ENCODE measurements at places on chromosomes 12 and 14.
A peak's percentile ranks its signal among the peaks of the same experiment; 100 is the strongest.

- ATAC-seq, result no peak
Observed at GRCh38 chr12:50991291-50991690, 34.9 kb downstream of the SLC11A2 start.

GRCh38 chr14:91586410-91586809 is 76.3 kb upstream of the PPP4R3A start:
- ATAC-seq, result no peak

DNA sequence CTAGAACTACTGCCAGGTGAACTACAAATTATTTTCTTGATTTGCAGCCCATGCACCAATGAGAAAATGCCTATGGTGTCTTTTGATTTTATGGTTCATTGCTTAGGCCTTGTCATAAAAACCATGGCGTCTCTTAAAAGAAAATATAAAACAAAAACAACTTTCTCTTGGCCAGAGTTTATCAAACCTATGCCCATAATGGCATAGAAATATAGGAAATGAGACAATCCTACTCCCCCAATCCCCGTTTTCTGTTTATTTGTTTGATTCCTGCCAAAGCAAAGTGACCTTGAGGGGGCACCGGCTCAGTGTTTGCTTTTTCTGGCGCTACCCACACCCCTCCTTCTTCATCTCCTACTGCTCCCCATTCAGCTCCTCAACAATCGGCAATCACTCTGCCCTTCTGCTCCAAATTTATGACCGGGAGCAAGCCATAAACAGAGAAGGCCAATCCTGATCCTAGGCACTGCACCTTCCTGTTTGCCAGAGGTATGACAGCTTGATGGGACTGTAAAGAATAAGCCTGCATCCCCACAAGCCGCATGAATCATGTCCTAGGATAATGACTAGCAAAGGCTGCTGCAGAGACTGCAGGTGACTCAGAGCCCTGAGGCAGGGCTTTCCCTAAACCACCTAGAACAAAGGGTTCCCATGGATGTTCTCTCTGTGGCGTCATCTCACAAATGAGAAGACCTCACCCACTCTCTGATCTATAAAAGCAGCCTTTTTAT is 874.9 kb downstream of the NRXN3 start:
- ATAC-seq, result no peak

GRCh38 chr14:71498212-71498611 is 434.0 kb upstream of the RGS6 start:
- no peak for ATAC-seq

DNA sequence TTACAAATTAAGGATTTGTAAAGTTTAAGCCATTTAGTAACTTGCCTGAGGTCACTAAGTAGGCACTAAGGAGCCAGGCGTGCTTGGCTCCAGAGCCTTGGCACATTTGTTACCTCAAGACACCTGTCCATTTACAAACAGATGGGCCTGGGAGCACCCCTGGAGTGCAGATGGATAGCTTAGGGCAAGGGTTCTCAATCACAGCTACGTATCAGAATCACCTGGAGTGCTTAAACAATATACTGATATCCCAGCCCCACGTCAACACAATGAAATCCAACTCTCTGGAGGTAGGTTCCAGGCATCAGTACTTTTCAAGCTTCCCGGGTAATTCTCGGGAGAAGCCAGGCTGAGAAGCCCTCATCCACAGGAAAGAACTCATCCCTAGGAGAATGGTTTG is 45.4 kb downstream of the SLC8A3 start:
- ATAC-seq, result no peak

GRCh38 chr14:79514700-79515099 is 696.6 kb downstream of the DIO2 start:
- ATAC-seq, result no peak

DNA sequence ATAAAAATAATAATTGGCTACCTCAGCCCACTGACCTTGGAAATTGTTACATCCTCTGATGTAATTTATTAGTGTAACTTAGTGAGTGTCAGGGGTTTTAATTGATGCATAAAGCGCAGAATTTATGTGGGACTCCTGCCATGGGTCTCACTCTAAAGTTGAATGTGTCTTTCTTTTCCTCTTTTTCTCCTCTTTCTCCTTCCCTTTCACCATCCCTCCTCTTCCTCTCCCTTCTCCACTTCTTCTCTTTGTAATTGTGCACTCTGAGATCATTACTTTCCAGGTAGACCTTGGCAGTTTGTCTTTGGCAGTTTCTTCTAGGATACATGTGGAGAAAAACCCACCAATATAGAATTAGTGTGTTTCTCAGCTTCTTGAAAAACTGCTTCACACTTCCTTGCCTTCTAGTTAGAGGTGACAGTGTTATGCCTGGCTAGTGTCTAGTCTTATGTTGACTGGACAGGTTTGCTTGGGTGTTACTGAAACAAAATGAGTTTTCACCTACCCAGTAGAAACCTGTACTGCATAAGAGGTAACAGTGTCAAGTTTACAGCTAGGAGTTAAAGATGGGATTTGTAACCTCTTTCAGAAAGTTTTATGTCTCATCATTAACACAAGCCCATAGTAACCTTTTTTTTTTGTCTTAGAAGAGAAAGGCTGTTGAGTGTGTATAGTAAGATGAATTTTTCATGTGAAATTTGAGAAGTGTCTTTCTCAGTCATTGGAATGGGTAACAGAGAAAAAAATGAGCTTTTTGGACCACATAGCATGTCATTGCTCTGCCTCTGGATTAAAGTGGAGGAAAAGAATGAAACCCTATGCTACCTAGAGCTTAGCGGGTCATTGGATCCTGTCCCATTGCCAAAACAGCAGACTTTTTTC is 18.6 kb downstream of the PELI2 start:
- ATAC-seq, result peak; percentile 13

- no peak for ATAC-seq
Observed at GRCh38 chr14:29749327-29749726, 178.3 kb downstream of the PRKD1 start.

GRCh38 chr14:59772233-59772632 is 98.3 kb downstream of the RTN1 start:
- no peak for ATAC-seq

DNA sequence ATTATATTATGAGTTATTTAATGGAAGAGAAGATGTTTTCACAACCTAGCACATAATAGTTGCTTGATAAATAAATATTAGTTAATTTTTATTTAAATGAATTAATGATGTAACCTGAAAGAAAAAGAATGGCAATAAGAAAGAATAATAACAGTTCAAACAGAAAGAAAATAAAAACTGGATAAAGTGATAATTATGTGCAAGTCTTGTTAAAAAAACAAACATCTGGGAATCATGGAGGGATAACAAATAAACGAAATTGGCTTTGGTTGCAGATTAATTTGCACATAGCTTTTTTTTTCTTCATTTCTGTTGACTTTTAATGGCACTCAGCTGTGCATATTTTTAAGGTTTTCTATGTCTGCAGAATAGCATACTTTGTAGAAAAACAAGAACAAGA is 23.4 kb upstream of the ABCD2 start:
- ATAC-seq, result no peak

- no peak for ATAC-seq
Observed at GRCh38 chr14:76589246-76589645, 172.0 kb upstream of the VASH1 start.

DNA sequence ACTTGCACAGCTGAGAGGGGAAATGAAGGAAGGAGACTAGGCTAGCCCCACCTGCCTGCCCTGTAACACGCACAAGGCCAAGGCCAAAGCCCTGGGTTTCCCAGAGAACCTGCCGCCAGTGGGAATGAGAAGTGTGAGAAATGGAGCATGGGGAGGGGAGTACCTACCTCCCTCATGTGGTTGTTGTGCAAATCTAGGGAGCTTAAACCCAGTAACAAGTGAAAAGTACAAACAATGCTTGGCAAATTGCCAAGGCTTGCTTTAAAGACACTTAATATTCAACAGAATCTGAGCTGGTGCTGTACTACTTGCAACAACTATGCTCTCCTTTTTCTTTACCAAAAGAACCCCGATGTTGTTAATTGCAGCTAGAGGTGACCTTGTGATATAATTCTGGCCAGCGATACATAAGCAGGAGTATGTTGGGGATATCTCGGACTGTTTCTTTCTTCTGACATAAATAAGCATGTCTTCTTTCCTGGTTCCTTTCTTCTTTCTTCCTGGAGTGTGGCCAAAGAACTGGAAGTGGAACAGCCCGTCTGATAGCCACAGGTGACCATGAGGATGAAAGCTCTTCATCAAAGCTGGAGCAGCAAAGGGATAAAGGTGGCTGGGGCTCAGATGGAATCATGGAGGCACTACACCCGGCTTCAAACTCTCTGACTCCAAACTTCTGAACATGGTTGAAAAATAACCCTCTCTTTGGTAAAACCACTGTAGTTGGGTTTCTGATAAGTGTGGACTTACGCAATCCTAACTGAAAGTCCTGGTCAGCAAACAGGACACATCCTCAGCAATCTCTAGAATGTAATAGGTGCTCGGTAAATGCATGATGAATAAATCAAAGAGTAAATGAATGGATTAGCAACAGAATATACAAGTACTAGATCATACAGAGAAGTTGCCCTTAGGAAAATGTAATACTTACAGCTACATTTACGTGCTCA is 207.9 kb downstream of the NUAK1 start:
- no peak for ATAC-seq

DNA sequence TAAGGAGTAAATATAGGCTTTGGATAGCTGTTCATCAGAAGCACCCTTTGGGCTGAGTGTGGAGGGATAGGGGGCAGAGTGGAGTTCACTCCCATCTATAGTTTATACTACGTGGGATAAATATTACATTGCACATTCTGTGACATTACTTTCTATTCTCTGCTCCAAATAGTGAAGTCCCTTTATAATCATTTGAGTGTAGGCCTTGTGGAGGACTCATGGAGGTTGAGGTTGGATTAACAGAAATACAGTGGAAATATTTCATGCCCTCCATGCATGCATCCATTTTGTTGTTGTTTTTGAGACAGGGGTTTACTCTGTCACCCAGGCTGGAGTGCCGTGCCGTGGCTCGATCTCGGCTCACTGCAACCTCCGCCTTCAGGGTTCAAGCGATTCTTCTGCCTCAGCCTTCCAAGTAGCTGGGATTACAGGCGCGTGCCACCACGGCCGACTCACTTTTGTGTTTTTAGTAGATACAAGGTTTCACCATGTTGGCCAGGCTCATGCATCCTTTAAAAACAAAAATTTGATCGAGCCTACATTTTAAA is 1.4 kb downstream of the CHPT1 start:
- ATAC-seq, result no peak

GRCh38 chr12:132103542-132104308 is 40.4 kb downstream of the DDX51 start:
- ATAC-seq, result no peak

DNA sequence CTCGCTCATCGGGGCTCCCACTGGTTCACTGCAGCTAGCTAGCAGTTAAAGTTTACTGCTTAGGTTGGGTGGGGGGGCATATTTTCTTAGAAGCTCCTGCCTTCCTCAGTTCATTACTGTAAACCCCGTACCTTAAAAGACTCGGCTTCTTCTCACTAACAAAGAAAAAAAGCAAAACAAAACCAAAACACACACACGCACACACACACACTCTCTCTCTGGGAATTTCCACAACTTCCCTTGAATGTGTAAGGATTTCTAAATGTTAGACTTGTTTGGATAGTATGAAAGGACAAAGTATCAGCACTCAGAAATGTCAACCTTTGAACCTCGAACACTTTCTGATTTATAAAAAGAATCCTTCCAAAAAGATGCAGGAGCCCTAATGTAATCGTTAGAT is 927 bp downstream of the PTHLH start:
- no peak for ATAC-seq

DNA sequence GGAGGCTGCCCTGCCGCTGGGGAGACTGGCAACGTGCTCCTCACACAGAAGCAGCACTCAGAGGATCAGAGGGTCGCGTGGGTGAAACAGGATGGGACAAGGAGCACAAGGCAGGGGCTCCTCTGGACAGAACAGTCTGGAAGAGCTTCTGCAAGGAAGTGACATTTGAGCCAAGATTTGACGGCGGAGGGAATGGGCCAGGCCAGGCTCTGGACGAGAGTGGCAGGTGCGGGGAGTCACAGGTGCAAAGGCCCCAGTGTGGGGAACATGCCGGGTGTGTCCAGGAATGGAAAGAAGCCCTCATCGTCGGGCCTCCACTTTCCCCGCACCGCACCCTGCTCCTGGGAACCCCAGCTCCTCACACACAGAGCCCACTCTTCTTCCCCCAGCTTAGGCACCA is 84.0 kb downstream of the RFLNA start:
- ATAC-seq, result no peak

GRCh38 chr12:96238336-96239047 is 44.3 kb downstream of the ELK3 start:
- ATAC-seq, result no peak

DNA sequence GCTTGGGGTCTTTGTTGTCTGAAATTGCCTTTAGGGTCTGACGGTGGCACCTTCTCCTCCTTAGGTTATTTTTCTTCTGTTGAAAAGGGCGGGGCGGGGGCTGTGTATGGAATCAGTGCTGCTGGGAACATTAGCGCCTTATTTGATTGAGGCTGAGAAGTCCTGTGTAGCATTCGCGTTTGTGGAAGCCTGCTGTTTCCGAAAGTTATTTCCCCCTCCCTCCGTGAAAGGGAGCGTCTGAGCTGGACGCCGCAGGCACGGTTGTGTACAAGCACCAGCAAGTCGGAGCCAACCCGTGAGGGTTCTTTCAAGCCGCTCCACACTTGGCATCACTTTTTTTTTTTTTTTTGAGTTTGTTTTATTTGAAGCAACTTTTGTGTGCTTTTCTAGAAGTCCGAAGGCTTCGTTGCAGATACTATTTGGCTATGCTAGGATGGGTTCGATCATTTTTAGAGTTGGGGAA is 1.1 kb downstream of the SYNE2 start:
- ATAC-seq, result no peak

- ATAC-seq, result peak; percentile 28
Observed at GRCh38 chr12:74490390-74491064, 47.1 kb upstream of the ATXN7L3B start.

DNA sequence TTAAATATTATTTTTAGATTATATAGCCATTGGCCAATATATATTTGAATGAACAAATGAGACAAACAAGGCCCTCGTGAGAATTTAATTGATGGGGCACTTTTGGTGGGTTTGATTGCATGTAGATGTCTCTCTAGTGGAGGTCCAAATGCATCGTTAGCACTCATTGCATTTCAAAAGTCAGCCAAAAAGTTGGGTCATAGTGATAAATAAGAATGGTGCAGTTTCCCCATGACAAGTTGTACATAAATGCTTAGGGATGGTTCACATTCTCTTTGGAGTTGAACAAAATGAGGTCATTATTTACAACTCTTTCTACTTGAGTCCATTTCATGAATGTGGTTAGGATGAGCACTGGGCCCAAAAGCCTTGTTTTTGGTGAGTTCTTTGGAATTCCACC is 1.0 kb downstream of the BEST3 start:
- ATAC-seq, result no peak

GRCh38 chr12:8603286-8603685 is 9.4 kb downstream of the AICDA start:
- no peak for ATAC-seq

DNA sequence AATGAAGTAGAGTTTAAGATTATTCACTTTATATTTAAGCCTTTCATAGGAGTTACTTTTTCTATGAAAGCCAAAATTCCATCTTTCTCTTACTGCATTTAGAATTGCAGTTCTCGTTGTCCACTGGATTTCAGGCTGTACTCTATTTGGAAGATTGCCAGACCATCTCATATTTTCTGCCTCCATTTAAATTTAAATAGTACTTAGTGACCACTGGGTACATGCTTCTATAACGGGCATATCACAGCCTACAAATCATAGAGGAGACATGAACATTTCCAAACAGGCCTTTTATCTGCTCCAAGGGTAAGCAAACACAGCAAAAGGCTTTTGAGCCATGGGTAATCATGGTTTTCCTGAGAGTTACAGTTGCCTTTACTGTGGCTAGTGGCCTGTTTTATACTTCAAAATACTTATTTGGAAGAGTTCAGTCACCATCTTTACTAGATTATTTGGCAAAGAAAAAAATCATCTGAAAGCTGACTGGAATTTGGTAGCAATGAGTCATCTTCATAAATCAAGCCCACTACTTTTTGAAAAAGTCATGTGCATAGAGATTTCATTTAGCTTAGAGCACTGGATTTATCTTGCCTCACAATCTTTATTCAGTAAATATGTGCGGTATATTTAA is 15.7 kb downstream of the ANO6 start:
- ATAC-seq, result no peak
